ENCODE measurements at places on chromosomes 2 and 18.

DNA sequence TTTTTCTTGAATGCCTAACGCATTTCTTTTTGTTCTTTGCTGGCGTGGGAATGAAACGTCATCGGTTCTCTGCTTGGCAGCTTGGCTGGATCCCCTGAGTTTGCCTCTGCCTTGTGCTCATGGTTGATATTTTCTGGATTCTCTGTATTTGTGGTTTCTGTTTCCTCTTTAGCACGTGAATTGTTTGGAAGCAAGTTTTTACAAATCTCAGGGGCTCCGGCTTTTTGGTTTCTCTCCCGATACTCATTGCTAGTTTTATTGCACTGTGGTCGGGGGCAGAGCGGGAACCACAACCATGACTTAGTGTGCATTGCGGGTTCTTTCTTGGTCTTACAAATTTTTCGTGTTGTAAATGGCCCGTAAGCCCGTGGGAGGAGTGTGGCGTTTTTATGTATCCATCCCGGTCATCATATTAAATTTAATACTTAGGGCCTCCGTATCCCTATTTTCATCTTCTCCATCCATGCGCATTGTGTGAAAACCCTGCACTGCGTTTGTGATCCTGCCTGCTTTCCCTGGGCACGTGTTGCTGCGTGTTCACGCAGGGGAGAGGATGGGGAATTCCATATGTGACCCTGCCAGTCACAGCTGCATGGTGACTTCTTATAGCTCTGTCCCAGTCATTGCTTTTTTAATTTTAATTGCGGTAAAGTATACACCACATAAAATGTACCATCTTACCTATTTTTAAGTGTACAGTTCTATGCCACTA is 9.4 kb downstream of the RAMP1 start:
- DNase-seq = no peak

- DNase-seq = no peak
These were observed 153.5 kb upstream of the NFATC1 start for GRCh38 chr18:79242246-79242645.

DNA sequence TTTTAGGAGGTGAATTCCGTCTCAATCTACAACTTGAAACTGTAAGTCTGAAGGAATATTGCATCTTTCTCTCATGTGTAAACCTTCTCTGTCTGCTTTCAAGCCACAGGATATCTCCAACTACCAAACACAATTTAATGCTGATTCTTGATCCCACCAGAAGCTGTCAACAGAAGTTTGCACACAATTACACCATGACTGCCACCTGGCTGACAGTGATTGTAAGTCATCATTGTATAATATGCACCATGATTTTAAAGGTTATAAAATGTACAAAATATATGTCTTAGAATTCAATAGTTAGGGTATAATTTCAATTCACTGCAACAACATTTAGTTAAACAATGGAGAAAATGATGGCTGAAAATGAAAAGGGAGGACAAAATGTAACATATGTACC is 18.4 kb downstream of the PREPL start:
- DNase-seq = no peak

- no peak for DNase-seq
These were observed 297.9 kb downstream of the EN1 start for GRCh38 chr2:118549503-118549902.

- DNase-seq = no peak
These were observed 78.6 kb upstream of the RANBP2 start for GRCh38 chr2:108640731-108641130.

GRCh38 chr2:173854840-173855239 is 110.3 kb downstream of the SP3 start:
- no peak for DNase-seq

DNA sequence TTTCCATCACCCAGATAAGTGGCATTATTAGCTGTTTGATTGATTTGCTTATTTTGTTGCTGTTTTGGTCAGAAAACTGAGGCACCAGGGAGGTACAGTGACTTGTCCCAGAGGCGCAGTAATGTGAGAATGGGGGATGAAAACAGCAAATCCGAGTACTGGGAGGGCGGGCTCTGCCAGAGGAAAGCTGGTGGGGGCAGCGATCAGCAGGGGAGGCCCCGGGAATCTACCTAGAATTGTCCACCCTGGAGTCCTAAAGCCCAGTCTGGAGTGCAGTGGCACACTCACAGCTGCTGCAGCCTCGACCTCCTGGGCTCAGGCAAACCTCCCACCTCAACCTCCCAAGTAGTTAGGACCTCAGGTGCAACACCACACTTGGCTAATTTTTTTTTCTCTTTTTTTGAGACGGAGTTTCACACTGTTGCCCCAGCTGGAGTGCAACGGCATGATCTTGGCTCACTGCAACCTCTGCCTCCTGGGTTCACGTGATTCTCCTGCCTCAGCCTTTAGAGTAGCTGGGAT is 17.0 kb upstream of the PTMA start:
- DNase-seq = no peak

DNA sequence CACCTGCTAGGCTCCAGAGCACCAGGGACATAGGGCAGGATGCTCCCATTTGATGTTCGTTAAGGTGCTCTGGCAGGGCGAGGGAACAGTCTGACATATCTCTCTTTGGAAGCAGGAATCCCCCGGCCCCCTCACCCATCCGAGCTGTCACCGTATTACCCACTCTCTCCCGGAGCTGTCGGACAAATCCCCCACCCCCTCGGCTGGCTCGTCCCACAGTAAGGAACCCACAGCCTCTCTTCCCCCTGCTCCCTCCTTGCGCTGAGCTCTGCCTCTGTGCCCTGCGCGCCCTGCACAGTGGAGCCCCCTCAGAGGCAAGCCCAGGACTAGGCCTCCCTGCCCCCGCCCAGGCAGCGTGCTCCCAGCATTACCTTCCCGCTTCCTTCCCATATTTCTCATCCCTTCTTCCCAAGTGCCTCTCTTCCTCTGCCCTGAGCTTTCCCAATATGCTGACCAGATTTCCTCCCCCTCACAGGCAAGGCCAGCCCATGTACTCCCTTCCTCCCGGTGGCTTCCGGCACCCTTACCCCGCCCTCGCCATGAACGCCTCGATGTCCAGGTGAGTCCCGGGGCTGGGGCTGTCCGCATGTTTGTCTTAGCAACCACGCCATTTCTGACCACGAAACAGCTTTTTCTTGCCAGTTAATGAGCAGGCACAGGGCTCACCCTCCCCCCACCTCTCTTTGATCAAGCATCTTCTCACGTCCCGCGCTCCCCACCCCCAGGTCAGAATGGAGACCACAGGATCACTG is 23.8 kb downstream of the TGOLN2 start:
- DNase-seq = no peak

- no peak for DNase-seq
These were observed 23.8 kb downstream of the ANKAR start for GRCh38 chr2:189698020-189698887.

DNA sequence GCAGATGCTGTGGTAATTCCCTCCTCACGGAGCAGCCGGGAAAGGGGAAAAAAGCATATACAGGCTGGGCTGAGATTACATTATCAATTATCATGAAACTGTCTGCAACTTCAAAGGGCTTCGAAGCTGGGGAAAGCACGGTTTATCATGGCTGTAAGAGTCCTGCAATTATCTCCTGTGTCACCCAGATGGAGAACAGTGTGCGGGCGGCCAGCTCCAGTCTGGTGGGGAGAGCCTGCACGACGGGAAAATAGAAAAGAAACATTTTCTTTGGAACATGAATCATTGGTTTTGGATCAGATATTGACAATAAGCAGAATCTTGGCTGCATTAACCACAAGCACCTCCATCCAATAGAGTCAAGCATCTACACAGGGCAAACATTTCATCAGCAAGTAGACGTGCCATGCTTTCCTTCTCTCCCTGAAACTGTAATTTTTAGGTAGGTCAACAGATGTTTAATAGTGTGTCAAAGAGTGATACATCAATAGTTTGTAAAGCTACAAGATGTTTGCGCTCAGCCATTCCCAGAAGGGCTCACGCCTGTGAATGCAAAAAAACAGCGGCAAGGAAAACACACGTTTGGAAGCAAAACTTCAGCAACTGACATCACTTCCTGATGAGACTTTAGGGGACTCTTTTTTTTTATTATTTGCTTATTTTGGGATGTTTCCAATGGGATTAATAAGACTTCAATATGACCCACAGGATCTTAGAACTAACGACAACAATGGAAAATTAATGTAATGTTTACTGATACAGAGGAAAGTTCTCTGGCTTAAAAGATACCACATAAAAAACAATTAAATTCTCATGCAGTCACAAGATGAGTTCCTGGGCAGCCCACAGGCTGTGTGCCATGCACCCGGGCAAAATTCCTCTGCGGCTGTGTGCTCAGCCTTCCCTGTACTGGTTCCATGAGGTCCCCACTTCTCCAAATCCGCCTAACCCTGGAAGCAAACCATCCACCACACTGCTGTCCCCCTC is 111.0 kb upstream of the SALL3 start:
- DNase-seq = no peak

DNA sequence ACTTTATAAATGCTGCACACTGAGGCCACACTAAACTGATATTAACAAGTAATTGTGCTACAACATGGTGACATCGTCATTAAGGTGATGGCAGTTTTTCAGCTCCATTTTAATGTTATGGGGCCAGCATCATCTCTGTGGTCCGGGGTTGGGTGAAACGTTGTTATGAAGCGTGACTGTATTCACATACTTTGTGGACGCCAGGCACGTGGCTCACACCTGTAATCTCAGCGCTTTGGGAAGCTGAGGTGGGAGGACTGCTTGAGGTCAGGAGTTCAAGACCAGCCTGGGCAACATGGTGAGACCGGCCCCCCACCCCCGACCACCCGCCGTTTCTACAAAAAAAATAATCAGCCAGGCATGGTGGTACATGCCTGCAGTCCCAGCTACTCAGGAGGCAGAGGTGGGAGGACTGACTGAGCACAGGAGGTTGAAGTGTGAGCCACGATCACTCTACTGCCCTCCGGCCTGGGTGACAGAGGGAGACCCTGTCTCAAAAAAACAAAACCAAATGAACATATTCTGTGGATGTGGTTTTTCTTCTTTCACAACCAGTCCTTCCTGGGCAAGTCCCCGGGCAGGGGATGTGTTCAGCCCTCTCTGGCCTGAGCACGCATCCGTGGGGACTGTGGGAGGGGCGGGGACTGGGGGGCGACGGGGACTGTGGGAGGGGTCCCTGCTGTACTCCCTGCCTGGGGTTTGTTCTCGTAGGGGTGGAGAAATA is 12.9 kb upstream of the GAL3ST2 start:
- DNase-seq = no peak

- no peak for DNase-seq
These were observed 191.8 kb upstream of the GLI2 start for GRCh38 chr2:120543899-120544298.

GRCh38 chr2:1993711-1994682 is 249.7 kb upstream of the PXDN start:
- DNase-seq = no peak

DNA sequence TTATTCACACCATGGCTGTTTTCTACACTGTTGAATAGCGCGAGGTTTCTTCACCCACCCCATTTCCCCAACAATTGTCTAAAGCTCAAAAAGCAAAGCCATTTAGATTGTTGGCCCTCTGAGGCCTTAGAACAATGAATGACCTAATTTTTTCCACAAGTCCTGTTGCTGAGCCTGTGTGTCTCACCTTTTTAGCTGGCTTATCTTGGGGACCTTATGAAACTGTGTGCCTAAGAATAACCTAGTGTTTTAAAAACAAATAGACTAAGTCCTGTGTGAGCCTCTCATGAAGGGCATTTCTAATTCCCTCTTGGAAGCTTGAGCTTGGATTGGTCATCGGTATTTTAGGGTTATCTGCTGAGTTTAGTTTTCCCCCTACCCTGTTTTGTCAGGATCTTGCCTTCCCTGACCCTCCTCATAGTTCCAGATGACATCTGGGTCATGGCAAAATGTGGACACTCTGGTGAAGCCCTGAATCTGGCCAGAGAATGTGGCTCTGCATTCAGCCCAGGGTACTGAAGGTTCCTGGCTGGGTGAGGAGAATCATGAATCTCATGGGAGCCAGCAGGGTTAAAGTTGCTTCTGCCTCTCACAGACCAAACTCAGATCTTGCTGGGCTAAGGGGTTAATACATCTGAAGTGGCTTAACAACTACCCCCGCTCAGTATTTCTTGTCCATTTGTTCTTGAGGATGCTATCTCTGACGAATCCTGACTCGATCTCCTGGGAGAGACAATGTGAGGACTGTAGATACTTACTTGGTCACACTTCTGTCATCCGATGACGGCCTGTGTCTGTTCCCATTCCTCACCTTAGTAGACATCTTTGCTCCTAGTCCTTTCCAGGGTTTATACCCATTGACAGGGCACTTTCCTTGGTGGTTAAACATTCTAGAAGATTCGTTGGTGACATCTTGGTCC is 104.2 kb upstream of the MAP4K3 start:
- no peak for DNase-seq

- no peak for DNase-seq
These were observed 240.8 kb downstream of the BCL11A start for GRCh38 chr2:60312618-60313017.

- no peak for DNase-seq
These were observed 186.2 kb upstream of the GCFC2 start for GRCh38 chr2:75896779-75897366.

DNA sequence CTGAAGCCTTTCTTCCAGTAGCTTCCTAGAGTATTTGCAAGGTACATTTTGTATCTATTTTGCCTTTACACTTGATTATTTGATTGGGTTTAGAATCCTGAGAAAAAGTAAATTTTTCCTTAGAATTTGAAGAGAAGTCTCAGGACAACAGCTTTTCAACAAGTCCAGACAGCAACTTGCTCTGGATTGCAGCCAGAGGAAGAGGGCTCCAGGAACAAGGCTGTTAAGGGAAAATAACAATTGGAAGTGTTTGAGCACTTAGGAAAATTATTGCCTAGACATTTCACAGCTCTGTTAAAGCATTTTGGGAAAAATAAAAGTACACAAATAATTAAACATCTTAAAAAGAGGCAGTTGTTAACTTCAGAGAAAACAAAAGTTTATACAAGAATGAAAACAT is 58.3 kb upstream of the RAPGEF4 start:
- DNase-seq = no peak

- no peak for DNase-seq
These were observed 2.2 kb downstream of the LRATD1 start for GRCh38 chr2:14634489-14635390.

DNA sequence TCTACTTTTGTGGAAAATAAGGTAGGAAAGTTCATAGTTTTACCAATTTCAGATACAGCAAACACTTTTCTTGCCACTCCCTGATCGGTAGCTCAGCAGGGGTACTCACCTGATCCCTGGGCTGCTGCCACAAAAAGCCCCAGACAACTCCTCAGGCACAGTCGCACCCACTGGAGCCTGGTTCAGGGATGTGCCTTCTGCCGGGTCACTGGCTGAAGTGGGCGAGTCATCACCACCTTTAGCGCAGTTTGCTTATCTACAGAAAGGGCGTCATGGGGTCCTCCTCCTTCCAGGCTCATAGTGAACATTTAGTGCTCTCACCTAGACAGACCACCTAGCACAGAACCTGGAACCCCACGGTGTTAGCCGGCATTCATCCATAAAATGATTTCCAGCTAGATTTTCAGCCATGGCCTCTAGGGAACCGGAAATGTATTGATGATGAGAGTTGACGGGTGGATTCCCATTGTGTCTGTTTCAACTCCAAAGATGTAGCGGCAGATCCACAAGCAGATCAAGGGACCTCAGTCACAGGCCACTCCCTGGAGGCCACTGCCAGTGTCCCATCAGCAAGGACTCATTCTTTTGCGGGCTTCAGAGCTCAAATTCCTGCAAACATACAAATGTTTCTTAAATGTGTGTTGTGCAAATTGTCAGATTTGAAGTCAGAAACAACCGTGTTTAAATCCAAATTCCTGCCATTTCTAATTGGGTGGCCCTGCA is 408.4 kb upstream of the SALL3 start:
- no peak for DNase-seq

GRCh38 chr2:237118561-237119155 is 33.0 kb downstream of the COPS8 start:
- no peak for DNase-seq

- DNase-seq = peak; percentile 94
These were observed 1.8 kb upstream of the RNPEPL1 start for GRCh38 chr2:240566203-240567136.

Measured in CD4-positive, alpha-beta T cell treated with Interferon gamma for 1 hour (primary cell).